ENCODE measurements at places on chromosomes 1 and 21.

- no peak for DNase-seq
Measured at GRCh38 chr1:185450917-185451316, 133.9 kb upstream of the IVNS1ABP start.

DNA sequence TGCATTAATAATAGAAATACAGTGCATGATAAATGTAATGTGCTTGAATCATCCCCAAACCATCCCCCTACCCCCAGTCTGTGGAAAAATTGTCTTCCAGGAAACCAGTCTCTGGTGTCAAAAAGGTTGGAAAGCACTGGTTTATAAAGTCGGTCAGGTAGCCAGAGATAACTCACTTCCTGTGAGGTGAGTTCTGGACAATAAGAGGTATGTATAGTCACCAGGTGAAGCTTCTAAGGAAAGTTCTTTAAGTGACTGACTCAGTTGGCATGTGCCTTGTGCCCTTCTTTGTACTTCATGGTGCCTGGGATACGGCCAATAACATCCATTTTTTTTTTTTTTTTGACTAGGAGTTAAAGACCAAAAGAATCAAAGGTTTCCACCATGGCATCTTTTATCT is 103.7 kb downstream of the GPATCH2 start:
- no peak for DNase-seq

- DNase-seq, result no peak
Measured at GRCh38 chr21:36509973-36510664, 30.2 kb upstream of the CLDN14 start.

DNA sequence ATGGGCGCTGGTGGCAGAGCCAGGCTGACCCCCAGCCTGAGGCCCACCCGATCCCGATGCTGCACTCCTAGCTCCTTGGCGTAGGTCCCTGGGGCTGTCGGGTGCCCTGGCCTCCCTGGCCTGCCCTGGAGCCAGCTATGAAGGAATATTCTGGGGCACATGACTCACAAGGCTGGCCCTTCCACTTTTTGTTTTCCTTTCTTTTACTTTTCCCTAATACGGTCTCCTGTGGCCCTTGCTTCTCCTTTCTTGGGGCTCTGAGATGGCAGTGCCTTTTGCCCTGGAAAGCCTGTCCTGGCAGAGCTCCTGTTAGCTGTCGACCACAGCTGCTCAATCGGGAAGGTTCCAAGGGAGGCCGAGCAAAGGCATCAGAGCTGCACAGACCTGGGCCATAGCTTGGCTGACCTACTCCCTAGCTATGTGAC is 22.1 kb downstream of the ARHGEF10L start:
- no peak for DNase-seq

DNA sequence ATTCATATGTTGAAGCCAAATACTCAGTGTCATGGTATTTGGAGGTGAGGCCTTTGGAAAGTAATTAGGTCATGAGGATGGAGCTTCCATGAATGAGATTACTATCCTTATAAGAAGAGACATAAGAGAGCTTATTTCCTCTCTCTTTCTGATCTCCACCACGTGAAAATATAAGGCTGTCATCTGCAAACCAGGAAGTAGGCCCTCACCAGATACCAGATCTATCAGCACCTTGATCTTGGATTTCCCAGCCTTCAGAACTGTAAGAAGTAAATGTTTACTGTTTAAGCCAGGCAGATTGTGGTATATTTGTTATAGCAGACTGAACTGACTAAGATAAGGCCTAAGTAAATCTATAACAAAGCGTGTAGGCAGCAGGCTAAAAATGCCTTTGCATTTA is 25.3 kb downstream of the RBM11 start:
- no peak for DNase-seq

GRCh38 chr1:111756124-111756513 is 418 bp downstream of the DDX20 start:
- no peak for DNase-seq

DNA sequence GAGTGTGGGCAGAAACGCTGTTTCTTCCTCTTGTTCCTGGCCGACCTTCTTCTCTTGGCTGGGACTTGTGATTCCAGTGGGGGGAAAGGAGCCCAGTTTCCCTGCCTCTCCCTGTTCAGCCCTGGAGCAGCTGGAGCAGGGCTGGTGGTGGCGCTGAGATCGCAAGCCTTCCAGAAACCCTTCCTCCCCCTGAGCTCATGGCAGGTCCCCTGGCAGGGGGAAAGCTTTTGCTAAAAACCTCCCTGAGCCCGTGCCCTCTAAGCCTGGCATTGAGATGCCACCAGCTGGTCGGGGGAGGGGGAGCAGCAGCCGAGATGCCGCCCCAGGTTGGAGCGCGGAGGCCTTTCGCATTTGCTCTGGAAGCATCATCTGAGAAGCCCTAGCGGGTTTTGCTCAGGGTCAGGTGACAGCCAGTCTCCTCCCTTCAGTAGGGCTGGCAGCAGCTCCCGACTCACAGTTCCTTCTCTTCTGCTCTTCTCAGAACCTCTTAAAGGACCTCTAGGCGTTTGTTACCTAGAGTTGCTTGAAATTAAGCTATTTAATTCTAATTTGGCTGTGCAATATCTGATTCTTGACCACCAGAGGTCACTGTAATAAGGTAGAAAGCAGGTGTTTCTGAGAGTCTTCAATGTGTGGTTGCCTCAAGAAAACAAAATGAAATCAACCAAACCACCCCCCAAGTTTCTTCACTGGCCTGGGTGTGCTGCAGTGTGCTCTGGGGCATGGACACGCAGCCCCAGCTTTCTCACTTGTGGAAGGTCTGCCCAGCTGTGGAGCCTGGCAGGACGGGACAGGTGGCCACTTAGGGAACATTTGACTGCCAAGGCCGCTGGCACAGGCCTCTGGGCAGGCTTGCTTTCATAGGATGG is 257.3 kb downstream of the CAMTA1 start:
- peak; percentile 21 for DNase-seq

- DNase-seq, result no peak
Measured at GRCh38 chr1:198556971-198557370, 16.5 kb upstream of the ATP6V1G3 start.

DNA sequence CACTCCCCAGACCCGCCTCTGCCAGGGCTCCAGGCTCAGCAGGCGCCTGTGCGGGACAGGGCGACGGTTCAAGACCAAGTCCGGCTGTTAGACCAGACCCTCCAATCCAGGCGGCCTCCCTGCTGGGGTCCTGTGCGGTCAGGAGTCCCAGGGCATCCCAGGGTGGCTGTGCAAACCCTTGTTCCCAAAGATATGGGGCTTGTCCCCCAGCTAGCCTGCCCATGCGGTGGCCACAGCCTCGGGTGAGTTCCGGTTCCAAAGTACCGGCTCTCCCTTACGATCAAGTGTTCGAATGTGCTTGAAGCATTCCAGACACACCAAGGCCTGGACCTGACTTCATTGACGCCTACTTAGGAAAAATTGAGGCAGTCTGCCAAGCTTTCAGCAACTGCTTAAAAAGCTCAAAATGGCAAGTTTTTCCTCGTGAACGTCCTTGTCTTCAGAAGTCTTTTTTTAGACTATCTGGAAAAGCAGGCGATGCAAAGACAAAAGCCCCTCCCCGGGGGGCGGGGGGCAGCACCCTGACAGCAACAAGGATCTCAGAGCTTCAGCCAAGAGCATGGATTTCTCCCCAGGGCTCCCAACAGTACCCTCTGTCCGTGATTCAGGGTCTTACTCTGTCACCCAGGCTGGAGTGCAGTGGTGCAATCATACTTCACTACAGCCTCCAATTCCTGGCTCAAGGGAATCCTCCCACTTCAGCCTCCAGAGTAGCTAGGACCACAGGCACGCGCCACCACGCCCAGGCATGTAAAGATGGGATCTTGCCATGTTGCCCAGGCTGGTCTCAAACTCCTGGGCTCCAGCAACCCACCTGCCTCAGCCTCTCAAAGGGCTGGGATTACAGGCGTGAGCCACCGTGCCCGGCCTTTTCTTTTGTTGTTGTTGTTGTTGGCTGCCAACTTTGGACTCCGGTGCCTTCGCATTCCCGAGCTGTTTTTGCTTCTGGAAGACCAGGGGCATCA is 2.3 kb downstream of the FAAP20 start:
- no peak for DNase-seq

GRCh38 chr1:4675454-4676186 is 21.2 kb downstream of the AJAP1 start:
- DNase-seq, result no peak

- no peak for DNase-seq
Measured at GRCh38 chr1:45995298-45995697, 137.1 kb downstream of the PIK3R3 start.

DNA sequence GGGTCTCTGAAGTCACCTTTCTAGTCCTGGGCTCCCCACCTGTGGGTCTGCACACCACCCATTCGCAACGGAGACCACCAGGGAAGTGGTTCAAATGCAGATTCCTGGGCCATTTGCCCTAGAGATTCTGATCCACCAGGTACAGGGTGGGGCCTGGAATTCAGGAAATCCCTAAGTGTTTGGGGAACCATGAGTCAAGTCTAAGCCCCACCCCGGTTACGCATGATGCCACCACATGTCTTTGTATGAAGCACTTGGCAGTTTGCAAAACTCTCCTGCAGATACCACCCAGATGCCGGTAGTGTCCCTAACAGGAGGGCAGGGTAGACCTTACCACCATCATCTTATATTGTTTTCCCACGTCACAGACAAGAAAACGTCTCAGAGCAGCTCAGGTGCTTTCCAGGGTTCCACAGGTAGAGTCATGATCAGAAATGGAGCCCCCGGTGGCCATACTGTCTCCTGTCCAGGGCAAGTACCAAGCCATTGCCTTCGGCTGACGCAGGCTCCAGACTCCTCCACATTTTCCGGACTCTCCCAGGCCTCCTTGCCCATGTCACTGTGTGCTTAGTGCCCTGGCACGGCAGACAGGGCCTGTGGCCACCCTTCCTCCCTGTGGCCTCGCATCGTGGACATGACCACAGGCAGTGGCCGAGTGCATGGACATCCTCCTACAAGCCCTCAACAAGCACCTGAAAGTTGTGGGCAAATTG is 89.2 kb upstream of the TMEM51 start:
- DNase-seq, result no peak

Measured in NCI-H1694 (cell line).